Inflammatory macrophage (primary cell): ENCODE measurements at places on chromosomes 4 and X.
A peak's percentile ranks its signal among the peaks of the same experiment; 100 is the strongest.

DNA sequence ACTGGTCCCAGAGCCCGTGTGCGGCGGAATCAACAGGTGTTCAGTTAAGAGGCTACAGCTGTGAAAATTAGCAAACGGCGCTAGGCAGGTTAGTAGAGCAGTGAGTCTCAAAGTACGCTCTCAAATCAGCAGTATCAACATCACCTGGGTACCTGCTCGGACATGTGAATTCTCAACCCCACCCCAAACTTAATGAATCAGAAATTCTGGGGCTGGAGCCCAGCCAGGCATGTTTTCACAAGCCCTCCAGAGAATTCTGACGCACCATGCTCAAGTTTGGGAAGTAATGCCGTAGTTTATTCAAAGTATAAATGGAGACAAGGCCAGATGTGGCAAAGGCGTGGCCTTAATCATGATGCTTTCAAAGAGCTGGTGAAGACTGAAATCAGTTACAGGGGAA lies 58.2 kb upstream of the PTCHD1 start:
- DNase-seq = no peak

DNA sequence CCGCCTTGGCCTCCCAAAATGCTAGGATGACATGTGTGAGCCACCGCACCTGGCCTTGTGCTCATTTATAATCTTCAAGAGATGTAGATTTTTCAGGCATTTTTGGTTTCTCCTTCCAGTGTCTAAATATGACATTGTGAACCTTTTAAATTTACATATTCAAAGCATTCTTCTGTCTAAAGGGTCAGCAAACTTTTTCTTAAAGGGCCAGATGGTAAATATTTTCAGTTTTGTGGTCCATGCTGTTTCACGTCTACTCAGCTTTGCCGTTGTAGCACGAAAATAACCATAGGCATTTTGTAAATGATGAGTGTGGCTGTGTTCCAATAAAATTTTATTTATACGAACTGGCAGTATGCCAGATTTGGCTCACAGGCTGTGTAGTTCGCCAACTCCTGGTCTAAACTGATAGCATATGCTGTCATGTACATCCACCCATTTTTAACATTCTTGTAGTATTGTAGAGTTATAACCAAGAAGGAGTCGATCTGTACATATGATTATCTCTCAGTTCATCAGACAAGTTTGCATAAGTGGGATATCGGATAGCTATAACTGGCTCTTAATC lies 12.7 kb upstream of the GCNA start:
- no peak for DNase-seq

DNA sequence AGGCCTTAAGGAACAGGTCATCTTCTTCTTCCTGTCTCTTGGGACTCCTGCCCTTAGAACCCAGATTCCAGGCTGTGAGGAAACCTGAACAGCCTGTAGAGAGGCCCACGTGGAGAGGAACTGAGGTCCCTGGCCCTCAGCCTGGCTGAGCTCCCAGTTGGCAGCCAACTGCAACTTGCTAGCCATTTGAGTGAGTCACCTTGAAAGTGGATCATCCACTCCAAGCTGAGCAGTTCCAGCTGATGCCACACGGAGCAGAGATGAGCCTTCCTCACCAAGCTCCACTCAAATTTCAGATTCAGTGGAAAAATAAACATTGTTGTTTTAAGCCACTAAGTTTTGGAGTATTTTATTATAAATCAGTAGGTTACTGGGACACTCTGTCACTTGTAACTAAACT lies 392.5 kb downstream of the BCOR start:
- DNase-seq = peak; percentile 39

GRCh38 chrX:23662853-23663252 lies 4.4 kb upstream of the PRDX4 start:
- DNase-seq = no peak

DNA sequence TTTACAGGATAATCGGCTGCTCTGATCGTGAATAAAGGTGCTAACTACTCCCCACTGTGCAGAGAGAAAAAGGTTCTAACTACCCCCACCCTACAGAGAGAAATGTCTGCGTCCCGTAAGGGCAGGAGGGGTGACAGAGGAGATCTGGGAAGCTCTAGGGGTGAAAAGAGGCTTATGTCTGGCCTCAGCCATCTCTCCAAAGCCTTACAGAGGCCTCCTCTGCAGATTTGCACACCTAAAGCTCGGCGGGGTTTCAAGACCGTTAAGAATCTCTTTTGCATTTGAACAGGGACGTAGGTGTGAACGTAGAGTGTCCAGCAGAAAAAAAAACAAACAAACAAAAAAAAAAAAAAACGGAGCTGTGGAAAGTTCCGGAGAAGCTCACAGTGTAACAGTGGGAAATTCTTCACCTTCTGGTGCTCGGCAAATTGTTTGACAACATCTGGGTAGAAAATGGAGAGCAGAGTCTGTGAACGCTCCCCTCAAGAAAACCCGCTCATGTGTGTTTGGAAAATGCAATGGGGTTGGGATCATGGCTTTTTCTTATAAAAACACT lies 161.0 kb downstream of the SHOX start:
- DNase-seq = no peak

DNA sequence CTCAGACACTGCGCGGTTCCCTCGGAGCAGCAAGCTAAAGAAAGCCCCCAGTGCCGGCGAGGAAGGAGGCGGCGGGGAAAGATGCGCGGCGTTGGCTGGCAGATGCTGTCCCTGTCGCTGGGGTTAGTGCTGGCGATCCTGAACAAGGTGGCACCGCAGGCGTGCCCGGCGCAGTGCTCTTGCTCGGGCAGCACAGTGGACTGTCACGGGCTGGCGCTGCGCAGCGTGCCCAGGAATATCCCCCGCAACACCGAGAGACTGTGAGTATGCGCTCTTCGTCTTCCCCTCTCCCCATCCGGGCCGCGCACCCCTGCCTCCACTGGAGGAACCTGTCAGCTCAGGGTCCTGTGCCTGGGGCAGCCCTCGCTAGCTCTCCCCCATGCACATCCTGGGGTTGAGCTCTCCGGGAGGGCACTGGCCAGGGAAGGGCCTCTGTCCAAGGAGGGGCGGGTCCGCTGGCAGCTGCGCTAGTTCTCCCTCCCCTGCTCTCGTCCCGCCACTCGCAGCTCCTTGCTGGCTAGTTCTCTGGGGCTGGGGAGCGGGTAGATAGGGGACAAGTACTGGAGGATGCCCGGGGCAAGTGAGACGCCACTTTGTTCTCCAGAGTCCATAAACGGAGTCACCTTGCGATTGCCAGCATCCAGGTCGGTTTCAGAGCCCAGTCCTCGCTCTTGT lies 2.2 kb downstream of the SLIT2 start:
- DNase-seq = no peak

GRCh38 chrX:118727686-118728339 lies 407 bp downstream of the IL13RA1 start:
- peak; percentile 37 for DNase-seq

GRCh38 chr4:63580796-63581475 lies 828.3 kb downstream of the TECRL start:
- DNase-seq = no peak

DNA sequence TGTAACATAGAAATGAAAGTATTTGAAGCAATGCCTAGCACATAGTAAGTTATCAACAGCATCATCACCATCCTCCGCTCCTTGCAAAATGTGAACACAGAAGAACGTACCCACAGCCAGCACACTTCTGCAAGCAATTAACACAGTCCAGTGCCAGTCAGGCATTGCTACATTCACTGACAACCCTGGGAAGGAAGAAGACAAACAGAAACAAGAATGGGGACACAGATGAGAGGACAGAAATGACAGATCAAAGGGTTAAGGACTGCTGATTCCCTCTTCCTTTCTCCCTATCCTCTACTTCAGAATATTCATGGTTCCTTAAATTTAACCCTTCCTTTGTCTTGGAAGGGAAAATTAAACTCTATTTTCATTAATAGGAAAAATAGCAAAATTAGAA lies 53.1 kb downstream of the CHM start:
- peak; percentile 1 for DNase-seq

GRCh38 chr4:78734441-78735162 lies 41.5 kb upstream of the BMP2K start:
- no peak for DNase-seq

- DNase-seq = no peak
Observed at GRCh38 chr4:188008377-188008776, 12.8 kb downstream of the ZFP42 start.

DNA sequence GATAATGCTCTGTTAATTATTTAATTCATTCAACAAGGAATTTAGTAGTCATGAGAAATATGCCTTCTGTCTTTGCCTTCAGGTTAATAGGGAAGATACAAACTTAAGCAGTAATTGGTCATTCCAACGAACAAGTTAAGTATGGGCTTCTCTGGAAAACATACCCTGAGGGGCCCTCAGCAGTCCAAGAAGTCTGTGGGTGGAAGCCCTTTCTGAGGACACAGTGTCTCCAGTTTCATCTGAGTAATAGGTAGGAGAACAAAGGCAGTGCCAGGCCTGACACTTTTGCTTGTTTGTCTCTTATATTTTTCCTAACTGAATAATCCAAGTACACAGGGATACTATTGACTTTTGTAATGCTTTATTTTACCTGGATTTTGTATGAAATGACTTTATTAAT lies 262.5 kb downstream of the FBXW7 start:
- DNase-seq = no peak

DNA sequence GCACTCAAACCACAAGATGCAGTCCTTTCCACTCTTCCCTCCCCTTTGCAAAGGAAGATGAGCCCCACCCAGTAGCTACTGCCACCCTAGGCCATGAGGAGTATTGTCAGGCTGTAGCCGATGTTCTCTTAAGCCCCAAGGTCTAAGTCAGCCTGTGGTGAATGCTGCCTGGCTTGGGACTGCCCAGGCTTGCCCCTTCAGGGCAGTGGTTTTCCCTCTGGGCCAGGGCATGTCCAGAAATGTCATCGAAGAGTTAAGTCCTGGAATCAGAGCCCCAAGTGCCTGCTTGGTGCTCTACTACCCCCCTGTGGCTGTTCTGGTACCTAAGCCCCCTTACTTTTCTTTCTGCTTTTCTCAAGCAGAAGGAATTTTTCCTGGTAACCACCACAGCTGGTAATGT lies 11.8 kb upstream of the PGK1 start:
- no peak for DNase-seq

- DNase-seq = peak; percentile 16
Observed at GRCh38 chr4:122576261-122577188, 44.3 kb downstream of the IL21 start.

GRCh38 chrX:118074196-118074595 lies 42.4 kb downstream of the KLHL13 start:
- no peak for DNase-seq

- peak; percentile 14 for DNase-seq
Observed at GRCh38 chrX:65587616-65588526, 53.3 kb upstream of the LAS1L start.

DNA sequence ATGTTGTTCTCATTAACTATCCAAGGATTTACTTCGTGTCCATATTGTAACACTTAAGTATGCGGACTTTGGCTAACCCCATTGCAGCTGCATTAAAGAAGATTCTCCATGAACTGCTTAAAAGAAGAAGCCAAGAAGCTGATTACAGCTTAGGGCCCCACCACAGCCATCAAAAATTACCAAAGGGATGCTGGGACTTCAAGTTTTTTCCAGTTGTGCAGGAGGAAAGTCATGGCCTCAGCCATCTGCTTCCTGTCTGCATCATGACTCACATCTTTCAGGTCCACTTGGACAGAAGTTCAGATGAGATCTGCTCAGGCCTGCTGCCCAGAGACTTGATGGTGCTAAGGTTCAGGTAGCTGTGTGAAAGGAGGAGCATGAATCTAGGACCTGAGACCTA lies 38.8 kb upstream of the CAPN6 start:
- no peak for DNase-seq

DNA sequence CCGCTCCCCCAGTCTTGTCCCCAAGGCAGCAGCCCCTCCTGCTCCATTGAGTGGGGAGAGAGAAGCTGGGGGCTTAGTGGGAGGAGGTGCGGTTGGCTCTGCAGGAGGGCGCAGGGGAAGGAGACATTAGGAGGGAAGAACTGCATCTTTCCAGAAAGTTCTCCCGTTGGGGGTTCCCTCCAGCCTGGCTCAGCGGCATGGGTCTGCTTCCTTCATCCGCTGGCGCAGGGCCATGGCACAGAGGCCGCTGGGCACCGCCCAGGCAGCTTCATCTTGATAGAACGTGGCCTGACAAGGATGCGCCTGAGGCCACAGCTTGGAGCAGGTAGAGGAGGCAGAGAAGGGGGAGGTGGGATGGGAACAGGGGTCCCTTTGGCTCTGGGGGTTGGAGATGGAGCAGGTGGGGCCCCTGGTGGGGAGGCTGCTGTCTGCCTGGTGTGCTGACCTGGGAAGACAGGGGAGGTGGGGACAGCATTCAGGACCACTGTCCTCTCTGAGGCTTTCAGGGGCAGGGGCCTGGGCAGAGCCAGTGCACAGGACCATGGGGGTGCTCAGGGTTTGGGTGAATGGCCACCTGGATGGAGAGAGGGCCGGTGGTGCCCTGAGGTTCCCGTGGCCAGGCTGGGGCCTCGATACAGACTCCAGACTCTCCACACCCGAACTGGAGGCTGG lies 12.1 kb downstream of the DOK7 start:
- no peak for DNase-seq

- no peak for DNase-seq
Observed at GRCh38 chrX:11367609-11368430, 74.6 kb downstream of the AMELX start.

DNA sequence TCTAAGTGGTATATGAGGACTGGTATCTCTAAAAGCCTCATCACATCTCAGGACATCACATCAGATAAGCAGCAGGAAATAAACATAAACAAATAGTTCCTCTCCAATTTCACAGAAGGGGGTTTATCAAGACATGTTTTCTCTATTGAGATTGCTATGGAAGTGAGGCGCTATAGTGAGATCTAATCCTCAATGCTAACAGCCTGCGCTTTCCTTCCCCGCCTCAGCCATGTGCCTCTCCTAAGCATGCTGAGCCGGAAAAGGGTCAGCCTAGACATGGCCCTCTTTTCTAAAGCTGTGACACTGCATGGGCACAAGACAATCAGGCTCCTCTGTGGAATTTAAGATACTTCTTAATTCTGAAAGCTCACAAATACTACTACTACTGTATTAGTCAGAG lies 286.1 kb downstream of the INPP4B start:
- DNase-seq = no peak

GRCh38 chr4:3205995-3206394 lies 43.0 kb upstream of the MSANTD1 start:
- no peak for DNase-seq

- DNase-seq = no peak
Observed at GRCh38 chr4:182142176-182143085, 100.8 kb upstream of the TENM3 start.

GRCh38 chrX:134144231-134144630 lies 92.8 kb upstream of the CCDC160 start:
- DNase-seq = peak; percentile 30

DNA sequence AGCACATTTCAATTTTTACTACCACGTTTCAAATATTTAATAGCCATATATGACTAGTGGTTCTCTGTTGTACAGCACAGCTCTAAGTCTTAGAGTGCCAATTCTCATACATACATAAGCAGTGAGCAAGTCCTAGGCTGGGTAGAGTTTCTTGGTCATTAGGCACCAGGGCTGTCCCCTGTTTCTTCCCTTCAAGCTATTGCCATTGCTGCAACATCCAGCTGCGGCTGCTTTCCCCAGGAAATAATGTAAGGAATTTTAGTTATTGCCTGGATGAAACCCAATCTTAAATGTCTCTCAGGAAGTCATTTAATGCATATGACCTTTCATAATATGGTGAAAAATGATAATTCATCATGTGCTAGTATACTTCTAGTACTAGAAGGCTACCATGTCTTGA lies 74.1 kb upstream of the PPP3CA start:
- no peak for DNase-seq

- peak; percentile 36 for DNase-seq
Observed at GRCh38 chr4:140088323-140088967, 65.5 kb downstream of the MAML3 start.
